ENCODE measurements at places on chromosomes 2 and 18.
A peak's percentile ranks its signal among the peaks of the same experiment; 100 is the strongest.

DNA sequence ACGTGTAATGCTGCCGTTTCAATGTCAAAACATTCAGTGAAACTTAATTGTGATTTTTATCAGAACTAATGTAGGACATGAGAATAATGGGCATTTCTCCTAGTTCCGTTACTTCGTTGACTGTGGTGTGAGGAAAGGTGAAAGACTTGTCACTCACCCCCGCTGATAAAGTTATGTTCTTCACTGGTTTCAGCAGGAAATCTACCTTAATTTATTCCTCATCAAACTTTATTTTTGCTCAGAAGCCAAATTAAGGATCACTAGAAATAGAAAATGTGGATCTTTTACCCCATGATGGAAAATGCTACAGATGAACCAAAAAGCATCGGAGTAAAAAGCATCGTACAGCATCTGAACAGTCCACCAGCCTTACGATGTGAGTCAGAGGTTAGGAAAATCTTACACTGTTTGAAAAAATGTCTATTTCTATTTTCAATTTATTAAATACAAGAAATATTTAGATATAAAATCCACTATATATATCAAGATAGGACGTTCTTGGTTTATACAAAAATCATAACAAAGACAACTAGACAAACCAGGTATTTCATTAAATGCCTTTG is 1.0 kb upstream of the ROCK1 start:
- DNase-seq, result no peak

DNA sequence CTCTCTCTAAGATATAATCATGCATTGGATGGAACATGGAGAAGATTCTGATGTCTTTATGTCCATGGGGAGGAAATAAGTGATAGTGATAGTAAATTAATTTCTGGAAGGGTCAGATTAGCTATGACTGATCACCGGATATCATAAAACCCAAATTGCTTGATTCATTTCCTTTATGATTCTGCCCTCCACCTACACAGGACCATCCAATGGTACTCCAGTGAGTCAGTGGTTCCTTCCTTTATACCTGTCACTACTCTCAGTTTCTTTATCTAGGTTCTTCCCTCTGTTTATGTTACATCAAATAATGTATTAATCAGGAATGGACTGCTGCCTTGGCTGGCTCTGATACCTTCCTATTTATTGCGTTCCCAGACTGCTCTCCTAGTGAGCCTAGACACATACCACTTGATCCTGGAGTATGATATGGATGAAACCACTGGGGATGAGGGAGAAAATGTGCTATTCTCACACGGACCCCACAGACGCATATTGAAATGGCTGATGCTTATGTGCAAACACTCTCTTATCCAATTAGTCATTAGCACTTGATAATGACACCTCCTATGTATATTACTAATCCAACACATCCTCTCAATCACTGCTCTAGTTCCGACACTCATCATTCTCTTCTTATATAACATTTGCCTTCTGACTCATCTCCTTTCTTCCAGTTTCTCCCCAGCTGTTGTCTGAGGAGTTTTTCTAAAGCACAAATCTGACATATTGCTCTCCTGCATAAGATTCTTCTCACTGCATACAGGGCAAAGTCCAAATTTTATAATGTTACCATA is 315.6 kb downstream of the INSIG2 start:
- no peak for DNase-seq

DNA sequence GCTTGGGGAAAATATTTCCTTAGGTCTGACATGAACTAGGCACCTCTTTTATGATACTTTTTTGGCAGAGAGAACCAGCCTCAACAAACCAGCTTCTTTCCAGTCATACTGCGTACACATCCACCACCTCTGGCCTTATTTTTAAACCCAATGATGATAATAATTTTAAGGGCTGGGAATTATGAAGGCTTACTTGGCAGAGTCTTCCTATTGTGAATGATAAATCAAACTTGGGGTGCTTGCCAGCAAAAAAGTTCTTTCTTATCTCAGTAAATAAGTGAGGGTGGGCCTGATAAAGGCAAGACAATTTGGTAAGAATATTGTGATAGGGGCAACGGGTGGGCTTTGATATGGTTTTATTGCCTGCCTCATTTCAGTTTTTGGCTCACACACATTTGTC is 1230.2 kb upstream of the ZEB2 start:
- DNase-seq, result no peak

DNA sequence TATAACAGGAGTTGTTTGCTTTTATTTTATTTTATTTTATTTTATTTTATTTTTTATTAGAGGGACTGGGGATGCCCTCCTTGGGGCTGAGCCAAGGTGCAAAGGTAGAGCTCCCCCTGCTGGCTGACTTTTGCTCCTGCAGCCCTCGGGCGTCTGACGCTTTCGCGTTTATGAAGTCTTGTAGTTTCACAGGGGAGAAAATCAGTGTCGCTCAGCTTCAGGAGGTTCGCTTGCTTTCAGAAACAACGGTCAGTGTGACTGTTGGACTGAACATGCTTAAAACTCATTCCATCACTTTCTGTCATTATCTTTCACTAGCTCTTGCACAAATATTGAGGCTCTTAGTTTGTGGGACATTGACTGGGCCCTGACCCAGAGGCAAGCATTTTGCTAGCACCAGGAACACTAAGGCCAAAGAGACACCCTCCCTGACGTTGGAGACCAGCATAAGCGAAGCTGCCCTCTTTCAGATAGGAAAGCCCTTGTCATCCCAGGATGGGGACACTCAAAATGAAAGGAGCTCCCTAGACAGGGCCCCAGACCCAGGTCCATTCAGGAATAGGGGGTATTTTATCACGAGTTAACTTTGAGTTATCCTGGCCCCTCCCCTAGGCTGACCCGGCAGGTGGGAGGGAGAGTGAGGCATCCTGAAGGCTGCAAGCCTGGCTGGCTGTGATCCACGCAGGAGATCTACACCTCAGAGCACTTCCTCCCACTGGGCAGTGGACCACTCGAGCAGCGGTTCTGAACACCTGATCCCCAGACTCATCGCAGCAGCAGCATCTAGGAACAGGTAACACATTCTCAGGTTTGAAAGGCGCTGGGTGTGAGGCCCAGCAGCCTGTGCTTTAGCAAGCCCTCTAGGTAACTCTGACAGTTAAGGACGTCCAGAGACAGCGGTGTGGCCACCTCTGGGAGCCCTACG is 34.4 kb downstream of the LGALSL start:
- DNase-seq, result peak; percentile 54

DNA sequence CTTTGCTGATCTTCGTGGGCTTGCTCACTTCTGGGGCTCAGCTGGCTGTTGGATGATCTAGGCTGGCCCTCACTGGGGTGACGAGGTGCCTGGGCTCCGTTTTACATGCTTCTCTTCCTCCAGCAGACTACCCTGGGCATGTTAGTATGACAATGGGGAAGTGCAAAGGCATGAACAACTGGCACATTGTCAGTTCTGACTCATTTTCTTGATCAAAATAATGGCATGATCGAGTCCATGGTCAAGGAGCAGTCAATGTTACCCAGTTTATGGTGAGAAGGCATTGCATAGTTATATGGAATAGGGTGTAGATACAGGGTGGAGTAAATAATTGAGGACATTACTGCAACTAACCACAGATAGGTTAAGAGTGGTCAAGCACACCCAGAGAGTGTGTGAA is 10.0 kb upstream of the UPP2 start:
- no peak for DNase-seq
